ENCODE measurements at places on chromosomes 7 and 10.

GRCh38 chr10:119103241-119103902 lies 541 bp upstream of the DENND10 start:
- no peak for DNase-seq

DNA sequence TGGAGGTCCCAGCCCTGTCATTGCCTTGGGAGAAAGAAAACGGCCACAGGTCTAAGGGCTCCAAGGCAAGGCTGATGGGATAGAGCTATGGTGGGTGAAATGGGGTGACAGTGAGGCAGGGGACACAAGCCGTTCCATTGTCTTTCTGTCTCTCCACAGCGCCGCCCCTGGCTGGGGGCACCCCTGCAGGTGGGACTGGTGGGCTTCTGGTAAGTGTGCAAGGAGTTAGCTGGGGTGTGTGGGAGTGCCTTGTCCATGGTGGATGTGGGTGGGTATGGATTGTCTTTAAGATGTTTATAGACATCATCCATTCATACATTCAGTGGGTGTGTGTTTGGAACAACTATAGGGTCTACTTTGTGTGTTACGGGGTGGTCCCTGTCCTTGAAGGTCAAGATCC lies 7.5 kb downstream of the SFXN3 start:
- DNase-seq = no peak

- DNase-seq = peak; percentile 59
Measured at GRCh38 chr7:106015381-106016218, 52.5 kb downstream of the CDHR3 start.

DNA sequence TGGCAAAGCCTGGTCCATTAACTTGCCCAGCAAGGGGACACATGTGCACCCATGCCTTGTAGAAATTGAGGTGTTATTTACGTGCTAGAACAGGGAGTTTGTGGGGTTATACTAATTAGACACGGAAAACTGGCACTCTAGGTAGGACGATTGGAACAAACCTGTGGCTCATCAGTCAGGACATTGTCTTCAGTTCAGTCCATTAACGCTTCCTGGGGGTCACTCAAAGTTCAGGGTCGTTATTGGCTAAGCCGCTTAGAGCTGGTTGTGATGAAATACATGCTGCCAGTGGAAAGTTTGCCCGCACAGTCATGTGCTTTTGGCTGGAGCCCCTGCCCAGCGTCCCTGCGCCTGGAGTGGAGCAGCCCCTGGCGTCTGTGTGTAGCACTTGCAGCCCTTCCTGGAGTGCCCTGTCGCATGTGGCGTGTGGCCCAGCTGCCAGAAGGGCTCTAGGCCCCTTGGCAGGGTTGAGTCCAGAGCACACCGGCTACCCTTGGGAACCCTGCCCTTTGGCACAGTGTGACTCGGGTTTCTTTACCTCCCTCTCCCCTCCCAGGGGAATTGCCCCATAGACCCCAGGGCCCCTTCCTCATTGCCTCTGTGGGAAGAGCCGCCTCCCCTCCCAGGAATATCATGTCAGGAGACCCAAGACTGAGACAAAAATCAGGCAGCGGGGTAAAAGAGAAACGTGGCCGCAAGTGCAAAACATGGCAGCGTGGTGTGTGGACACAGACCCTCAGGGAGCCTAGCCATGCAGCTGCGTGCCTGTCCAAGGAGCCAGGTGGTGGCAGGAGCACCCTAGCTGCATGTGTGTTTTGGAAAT lies 9.8 kb downstream of the ZNF775 start:
- peak; percentile 43 for DNase-seq

- peak; percentile 72 for DNase-seq
Measured at GRCh38 chr10:35447693-35448407, 111.5 kb downstream of the CCNY start.

- peak; percentile 83 for DNase-seq
Measured at GRCh38 chr7:151008511-151009323, 15.6 kb downstream of the ATG9B start.

DNA sequence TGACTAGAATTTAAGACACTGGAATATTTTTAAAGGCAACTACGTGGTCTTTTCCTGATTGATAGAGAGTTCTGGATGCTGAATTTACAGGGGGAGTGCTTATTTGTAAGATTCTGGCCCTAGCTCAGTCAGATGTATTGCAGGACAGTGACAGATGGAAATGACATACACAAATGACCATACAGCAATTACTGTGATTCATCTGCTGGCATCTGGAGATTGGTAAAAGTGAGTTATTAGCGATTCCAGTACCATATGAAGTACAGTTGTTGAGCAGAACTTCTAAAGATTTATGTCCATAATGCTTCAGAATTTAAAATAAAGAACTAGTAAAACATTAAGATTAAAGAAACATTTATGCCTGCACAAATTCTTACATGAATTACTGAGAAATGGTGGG lies 243.2 kb downstream of the CRPPA start:
- DNase-seq = no peak

- no peak for DNase-seq
Measured at GRCh38 chr10:114079421-114079820, 35.8 kb downstream of the ADRB1 start.

DNA sequence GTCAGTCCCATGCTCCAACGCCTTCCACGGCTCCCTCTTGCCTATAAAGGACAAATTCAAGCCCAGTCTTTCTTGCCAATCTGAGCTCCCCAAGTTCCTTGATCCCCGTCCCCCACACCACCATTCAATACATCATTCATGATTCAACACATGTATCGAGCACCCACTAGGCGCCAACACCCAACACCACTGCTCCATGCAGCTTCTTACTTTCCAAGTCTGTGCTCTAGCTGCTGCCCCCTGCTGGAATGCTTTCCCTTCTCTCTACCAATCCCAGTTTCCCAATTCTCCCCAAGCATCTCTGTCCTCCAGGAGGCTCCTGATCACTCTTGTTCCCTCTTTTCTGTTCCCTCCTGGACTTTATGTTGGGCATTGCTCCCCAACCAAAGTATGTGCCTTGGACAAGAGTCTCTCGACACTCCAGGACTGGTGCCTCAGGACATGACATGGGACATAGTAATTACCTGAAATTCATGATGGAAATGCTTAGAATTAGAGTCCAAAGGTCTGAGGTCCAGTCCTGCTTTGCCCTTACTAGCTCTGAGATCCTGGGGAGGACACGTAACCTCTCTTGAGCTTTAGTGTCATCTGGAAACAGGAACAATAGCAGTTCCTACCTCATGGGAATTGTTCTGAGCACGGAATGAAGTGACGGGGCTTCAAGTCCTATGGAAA lies 172.7 kb downstream of the NEURL1 start:
- DNase-seq = peak; percentile 65

- peak; percentile 47 for DNase-seq
Measured at GRCh38 chr10:108436096-108436495, 1271.6 kb upstream of the SORCS1 start.

Data from hematopoietic multipotent progenitor cell treated with erythropoietin and hydrocortisone succinate and interleukin-3 and kit ligand, for 6 days (in vitro differentiated cells).